NCI-H2171 (cell line): ENCODE measurements at places on chromosomes 4 and X.

DNA sequence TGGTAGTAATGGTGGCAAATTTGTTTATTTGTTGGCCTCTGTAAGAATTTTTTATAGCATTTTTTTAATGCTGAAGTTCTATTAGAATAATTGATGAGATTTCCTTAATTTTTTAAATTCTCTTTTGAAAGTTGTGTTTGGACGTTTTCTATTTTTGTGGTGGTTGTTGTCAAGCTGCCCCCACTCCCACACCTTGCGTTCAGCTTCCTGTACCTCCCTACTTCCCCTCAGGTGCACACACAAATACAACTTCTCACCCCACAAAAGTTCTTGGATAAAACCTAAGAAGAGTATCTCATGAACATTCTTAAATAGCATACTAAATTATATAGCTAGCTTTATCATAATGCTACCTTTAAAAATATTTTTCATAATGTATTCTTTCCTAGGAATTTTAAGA is 38.7 kb downstream of the EXOC1 start:
- no peak for DNase-seq

DNA sequence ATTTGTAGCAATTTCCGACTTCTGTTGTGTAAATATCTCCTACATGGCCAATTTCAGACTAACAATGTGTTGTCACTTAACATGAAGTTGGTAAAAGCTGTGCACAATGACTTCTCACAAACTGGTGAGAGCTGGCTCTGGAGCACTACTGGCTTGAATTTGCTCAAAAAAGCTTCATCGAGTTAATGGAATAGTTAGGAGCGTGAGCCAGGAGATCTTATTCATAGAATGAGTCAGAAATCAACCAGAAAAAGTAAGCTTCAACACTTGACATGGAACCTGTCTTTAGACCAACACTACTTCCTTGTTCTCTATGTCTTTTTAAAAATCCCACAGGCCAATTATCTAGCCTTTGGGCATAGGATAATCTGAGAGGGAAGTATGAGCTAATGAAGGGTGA is 7.9 kb upstream of the CHRDL1 start:
- DNase-seq = no peak

- DNase-seq = no peak
Measured at GRCh38 chr4:142846108-142846728, at the start of gene INPP4B. TSS of gene INPP4B (minus strand) at chr4:142846301.

DNA sequence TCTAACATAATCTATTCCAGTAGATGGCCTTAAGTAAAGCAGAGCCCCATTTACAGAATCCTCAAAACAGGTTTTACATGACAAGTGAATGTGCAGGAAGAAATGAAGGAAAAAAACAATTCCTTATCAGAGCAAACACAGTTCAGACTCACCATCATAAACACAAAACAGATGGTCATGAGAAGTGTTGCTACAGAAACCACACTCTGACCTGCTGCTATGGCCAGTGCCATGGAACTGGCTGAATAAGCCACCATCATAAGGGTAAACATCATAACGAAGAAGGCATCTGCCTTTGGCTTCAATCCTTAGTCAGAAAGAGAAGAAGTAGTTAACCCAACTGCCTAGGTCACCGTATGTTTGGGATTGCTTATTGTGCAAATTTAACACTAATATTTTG is 61.1 kb downstream of the ABCG2 start:
- DNase-seq = no peak

GRCh38 chr4:82230306-82230705 is 143.5 kb downstream of the HNRNPD start:
- no peak for DNase-seq

DNA sequence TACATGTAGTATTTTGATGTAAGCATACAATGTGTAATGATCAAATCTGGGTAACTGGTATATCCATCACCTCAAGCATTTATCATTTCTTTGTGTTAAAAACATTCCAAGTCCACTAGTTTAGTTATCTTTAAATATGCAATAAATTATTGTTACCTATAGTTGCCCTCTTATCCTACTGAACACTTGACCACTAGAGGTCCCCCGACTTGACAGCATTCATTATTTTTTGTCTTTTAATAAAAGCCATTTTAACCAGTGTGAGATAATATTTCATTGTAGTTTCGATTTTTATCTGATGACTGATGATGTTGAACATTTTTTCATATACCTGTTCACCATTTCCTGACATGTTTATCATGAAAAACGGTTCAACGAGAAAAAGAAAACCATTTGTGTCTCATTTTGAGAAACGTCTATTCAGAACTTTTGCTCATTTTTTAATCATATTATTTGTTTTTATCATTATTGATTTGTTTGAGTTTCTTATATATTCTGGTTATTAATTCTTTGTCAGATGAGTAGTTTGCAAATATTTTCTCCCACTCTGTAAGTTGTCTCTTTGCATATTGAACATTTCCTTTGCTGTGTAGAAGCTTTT is 199.0 kb upstream of the CXXC4 start:
- DNase-seq = no peak

GRCh38 chr4:740656-741282 is 35.1 kb downstream of the PCGF3 start:
- no peak for DNase-seq
